ENCODE measurements at places on chromosomes 3 and 15. TPM values are rescaled to one million over a fixed set of nuclear protein-coding genes. Genes with fewer than 3 reads are reported as not detected.

LRRC15 gene
- not detected for total RNA-seq

TRIM71 gene
- 2.5 TPM for total RNA-seq

CHRD gene
- 11.4 TPM for total RNA-seq

CLRN1 gene
- total RNA-seq: not detected

GUCA1C gene
- total RNA-seq: not detected

NDUFB4 gene
- total RNA-seq: 34.6 TPM

DNAH1 gene
- total RNA-seq: 1.6 TPM

CD96 gene
- not detected for total RNA-seq

IGSF10 gene
- 0.31 TPM for total RNA-seq

CFAP44 gene
- total RNA-seq: 4.2 TPM

ZBED2 gene
- not detected for total RNA-seq

CPOX gene
- 20.3 TPM for total RNA-seq

VGLL3 gene
- total RNA-seq: 1.7 TPM

C3orf22 gene
- total RNA-seq: not detected

MOBP gene
- 0.94 TPM for total RNA-seq

IQCH gene
- 2.8 TPM for total RNA-seq

PAQR5 gene
- total RNA-seq: 1.1 TPM

ATP8B4 gene
- 6.6 TPM for total RNA-seq

RFTN1 gene
- total RNA-seq: 6.4 TPM

TIMMDC1 gene
- total RNA-seq: 31.2 TPM

KCNAB1 gene
- total RNA-seq: 15.3 TPM

RNU5B-1 gene
- total RNA-seq: not detected

P2RY1 gene
- 9.5 TPM for total RNA-seq

CELSR3 gene
- 34.5 TPM for total RNA-seq

RTP1 gene
- not detected for total RNA-seq

SPINT1 gene
- 5.1 TPM for total RNA-seq

CCDC174 gene
- 11.7 TPM for total RNA-seq

FBN1 gene
- 27.9 TPM for total RNA-seq

TCTA gene
- 10.1 TPM for total RNA-seq

STX19 gene
- total RNA-seq: not detected

NR2E3 gene
- 0.16 TPM for total RNA-seq

SPSB4 gene
- total RNA-seq: 8.3 TPM

TNFAIP8L3 gene
- total RNA-seq: 1.9 TPM

ROPN1 gene
- total RNA-seq: 0.16 TPM

PAQR9 gene
- 0.94 TPM for total RNA-seq

PRTG gene
- total RNA-seq: 3.0 TPM

RLBP1 gene
- 2.3 TPM for total RNA-seq

LRTM1 gene
- not detected for total RNA-seq

TM4SF4 gene
- total RNA-seq: not detected

SPTSSB gene
- total RNA-seq: 3.6 TPM

GADL1 gene
- 0.47 TPM for total RNA-seq

ATP2B2 gene
- total RNA-seq: 79.5 TPM

RNF13 gene
- 108 TPM for total RNA-seq

SNTN gene
- not detected for total RNA-seq

ARPP21 gene
- 656 TPM for total RNA-seq

KLF15 gene
- 2.8 TPM for total RNA-seq

RPL15 gene
- total RNA-seq: 2,822 TPM
